ENCODE measurements at places on chromosomes 2 and 18.

- DNase-seq = no peak
Measured at GRCh38 chr2:209501579-209501978, 77.7 kb downstream of the MAP2 start.

DNA sequence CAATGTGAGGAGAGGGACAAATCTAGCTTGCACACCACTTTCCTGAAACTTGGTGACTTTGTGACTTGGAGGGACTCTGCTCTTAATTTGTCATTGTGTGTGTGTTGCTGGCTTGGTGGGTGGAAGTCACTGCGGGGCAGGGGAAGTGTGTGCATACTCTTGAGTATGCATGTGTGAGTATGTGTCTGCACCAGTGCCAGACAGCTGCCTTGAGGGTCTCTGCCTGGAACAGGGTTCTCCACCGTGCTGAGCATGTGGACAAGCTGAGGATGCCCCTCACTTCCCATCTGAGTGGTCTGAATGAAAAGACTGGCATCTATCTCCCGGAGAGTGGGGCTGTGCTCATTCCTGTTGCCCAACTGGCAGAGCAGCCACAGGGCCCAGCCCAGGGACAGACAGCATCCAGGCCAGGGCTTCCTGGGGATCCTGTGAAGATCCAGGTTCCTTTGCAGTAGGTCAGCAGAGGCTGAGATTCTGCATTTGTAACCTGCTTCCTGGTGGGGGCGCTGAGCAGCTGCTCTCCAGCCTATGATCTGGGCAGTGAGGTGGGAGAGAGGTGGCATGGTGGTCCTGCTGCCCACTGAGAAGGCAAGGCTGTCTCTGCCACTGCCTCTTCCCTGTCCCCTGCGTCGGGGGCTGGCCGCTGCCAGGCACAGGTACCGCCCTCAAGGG lies 138.9 kb upstream of the HAAO start:
- no peak for DNase-seq

DNA sequence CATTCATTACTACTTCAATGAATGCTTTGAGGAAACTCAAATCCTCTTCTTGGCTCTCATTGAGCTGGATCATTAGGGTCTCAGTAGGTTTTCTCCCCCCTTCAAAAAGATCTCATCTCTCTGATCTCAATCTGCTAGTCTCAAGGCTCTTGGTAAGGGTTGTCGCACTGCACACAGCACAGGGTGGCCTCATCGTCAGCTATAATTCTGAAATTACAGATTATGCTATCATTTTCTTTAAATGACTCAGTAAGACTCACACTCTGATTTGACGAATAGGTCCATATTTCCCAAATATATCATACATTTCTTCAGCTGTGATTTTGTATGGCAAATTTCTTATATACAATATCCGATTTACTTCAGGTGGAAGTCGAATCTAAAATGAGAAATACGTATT lies 2.3 kb downstream of the SF3B6 start:
- no peak for DNase-seq

DNA sequence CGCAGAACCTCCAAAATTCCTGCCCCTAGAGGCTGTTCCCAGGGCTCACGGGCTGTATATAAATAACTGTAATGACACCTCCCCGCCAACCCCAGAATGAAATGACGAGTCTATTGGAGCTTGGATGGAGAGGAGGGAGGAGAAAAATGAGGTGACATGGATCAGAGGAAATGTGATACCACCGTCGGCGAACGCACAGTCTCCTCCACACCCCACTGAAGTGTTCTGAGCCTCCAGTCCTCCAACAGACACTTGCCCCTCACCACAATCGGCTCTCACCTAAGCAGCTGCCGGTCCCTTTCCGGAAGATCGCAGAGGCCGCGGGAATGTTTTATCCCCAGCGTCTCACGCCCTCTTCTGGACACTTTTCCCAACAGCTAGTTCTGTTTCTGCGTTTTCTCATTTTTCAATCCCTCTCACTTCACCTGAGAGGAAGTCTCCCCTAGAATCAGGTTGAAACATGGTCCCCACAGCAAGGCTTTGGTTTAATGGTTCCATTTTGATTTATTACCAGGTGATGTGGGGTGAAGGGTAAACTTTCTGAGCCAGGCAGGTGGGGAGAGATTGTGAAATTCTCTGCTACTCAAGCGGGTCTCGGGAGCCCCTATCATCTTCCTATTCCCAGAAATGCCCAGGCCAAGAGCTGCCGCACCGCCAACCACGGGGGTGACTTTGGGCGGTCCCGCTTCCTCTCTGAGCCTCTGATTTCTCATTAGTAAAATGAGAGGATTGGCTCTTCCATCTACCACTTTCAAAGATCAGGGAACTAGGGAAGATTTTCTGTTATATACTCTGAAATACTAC lies 9.1 kb upstream of the MYO5B start:
- no peak for DNase-seq

DNA sequence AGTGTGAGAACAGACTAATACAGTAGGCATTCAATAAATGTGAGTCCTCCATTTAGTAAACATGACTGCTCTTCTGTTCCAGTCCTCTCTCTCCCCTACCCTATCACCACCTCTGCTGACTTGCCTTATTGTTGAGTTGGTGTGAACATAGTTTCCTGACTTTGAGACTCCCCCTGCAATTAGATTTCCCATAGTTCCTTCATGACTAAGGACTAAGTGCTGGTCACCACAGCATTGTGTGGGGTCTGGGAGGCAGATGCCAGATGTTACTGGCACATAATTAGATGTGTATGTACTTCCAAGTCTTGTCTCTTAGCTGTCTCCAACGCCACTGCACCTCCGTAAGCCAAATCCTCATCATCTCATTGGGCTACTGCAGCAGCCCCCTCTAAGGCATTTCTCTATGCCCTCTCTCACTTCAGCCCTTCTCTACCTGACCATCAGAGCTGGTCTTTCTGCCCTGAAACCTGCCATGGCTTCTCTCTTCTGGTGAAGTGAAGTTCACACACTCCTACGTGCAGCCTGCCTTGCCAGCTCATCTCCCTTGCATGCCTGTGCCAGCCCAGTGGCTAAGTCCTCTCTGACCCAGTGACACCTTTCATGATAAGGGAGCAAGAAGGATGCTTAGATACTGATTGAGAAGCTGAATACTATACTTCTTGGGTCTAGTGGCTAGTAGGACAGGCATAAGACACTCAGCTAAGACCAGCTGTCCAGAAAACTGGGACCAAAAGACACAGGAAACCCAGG lies 81.6 kb upstream of the ALPP start:
- no peak for DNase-seq

DNA sequence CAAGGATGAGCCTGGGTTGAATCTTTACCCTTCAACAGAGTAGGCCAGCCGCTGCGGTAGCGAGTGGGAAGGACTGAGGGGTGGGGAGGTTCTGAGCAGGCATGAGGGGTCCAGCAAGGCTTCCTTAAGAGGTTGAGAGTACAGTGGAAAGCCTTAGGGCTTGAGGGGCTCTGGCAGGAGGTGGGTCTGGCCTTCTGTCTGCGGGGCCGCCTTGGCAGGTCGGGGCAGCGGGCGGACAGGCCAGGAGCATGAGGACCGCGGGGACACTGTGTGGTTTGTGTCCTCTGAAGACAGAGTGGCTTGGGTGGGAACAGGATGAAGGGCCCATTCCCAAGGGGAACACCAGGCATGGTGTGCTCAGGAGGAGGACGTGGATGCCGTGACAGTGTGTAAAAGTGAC lies 250.3 kb downstream of the AGAP1 start:
- no peak for DNase-seq

GRCh38 chr2:146632707-146633106 lies 1212.1 kb upstream of the ACVR2A start:
- no peak for DNase-seq

- DNase-seq = no peak
Measured at GRCh38 chr2:28487258-28487657, 8.6 kb upstream of the PLB1 start.

- DNase-seq = no peak
Measured at GRCh38 chr2:77005522-77005921, 516.7 kb downstream of the LRRTM4 start.

DNA sequence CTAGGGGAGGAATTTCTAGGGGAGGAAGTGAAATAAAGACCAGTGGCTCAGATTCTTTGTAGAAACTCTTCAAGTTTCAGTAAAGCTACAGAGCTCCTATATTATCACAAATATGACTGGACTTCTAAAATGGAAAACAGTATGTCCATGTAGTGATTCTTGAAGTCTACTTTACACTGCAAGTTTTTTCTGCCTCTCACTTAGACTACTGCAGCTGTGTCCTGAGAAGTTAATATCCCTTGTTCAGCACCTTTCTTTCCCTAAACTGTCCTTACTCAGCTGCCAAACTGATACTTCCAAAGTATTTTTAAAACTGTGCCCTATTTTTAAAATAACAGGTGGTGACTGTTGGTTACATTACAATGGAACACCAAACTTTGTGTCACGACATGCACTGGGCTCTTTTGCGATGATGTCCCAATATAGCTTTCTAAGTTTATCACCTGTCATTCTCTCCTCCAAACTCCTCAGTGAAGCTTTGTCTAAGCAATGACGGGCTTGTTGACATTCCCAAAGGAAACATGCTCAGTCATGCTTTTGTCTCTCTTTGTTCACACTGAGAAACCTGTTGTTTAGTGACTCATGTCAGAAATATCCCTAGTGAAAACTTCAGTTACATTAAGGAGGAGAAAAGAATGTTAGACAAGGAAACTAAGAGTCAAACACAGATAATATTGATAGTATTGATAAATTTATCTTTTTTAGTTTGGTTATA lies 341.1 kb downstream of the ARL6IP6 start:
- DNase-seq = no peak

- no peak for DNase-seq
Measured at GRCh38 chr2:67572721-67573435, 175.7 kb downstream of the ETAA1 start.

DNA sequence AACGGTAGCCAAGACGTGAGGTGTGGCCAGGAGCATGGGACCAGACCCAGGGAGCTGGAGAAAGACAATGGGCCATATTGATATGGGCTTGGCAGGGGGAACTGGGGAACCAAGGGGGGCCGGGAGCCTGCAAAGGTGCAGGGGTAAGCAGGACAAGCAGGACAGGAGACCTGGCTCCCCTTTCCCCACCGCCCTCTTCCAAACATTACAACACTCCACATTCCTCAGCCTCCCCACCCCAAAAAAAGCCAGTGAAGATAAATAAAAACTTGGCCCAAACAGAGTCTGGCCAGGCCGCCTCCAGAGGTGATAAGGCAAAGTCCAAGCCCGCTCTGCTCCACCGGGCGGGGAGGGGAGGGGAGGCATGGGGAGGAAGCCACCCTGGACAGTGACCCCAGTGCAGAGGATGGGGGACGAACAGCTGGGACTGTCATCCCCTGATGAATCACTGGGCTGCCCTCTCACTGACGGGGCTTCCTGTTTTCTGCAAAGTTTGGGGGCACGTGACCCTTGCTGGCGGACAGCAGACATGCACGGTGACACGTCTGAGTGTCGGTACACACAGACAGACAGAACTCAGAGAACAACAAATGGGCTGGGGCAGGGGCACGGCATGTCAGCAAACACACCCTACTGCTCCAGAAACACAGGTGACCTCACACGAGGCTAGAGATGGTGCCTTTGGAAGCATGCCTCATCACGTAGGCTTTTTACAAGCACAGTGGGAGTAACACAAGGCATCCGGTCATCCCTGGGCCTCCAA lies 100.2 kb downstream of the TNS1 start:
- DNase-seq = no peak

DNA sequence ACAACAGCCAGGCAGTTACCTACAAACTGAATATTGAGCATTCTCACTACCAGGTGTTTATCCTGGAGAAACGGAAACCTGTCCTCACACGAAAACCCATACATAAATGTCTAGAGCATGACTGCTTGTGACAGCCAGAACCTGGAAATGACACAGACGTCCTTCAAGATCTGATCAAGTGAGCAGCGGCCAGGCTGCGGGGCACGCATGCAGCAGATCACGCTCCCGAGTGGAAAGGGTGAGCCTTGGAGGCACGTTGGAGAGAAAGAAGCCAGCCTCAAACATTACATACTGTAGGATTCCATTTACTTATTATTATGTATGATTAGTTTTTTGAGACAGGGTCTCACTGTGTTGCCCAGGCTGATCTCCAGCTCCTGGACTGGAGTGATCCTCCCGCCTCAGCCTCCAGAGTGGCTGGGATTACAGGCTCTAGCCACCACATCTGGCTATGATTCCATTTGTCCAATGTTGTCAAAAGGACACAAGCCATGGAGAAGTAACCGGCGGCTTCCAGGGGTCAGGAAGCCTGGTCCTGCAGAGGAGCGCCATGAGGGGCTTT lies 22.9 kb upstream of the STK25 start:
- DNase-seq = no peak

- no peak for DNase-seq
Measured at GRCh38 chr2:129375632-129376425, 603.6 kb upstream of the RAB6C start.

GRCh38 chr18:71951001-71951400 lies 593.1 kb downstream of the CBLN2 start:
- DNase-seq = no peak

GRCh38 chr2:15863089-15863488 lies 77.3 kb upstream of the MYCN start:
- no peak for DNase-seq

DNA sequence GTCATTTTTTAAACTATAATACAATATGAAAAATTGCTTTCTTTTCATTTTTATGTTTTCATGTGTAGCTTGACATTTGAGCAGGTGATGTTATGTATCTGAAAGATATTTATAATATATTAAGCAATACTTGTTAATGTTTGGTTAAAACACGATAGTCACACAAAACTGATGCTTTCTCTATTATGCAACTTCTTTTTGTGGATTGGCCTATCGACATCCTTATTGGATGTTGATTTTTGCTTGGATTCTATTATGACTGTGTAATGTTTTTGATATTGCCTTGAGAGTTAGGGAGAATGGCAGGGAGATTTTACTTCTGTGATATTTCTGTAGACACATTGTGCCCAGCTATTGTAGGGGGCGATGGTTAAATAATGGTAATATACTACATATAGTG lies 128.0 kb downstream of the ZNF407 start:
- no peak for DNase-seq

DNA sequence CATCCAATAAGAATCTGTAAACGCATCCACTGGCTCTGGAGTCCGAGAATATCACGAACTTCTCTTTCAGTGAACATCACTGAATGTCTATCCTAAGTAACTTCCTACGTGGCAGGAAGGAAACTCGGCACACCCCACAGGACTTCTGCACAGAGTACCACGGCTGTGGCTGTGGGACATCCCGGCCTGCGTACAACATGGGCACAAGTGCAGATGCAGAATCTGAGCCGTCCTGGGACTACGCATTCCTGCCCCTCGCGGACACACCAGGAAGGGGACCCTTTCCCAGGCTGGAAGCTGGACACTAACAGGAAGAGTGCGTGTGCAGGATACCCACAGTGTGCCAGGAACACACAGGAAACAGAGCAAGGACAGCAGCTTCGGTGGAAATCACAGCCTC lies 60.6 kb downstream of the ZNF516 start:
- DNase-seq = no peak

- no peak for DNase-seq
Measured at GRCh38 chr2:170077830-170078569, 99.9 kb upstream of the MYO3B start.

Data from esophagus squamous epithelium (tissue), 5 donors.